ENCODE measurements at places on chromosomes 3 and 15.

GRCh38 chr3:59486520-59486919 is 436.7 kb upstream of the CFAP20DC start:
- DNase-seq = no peak

DNA sequence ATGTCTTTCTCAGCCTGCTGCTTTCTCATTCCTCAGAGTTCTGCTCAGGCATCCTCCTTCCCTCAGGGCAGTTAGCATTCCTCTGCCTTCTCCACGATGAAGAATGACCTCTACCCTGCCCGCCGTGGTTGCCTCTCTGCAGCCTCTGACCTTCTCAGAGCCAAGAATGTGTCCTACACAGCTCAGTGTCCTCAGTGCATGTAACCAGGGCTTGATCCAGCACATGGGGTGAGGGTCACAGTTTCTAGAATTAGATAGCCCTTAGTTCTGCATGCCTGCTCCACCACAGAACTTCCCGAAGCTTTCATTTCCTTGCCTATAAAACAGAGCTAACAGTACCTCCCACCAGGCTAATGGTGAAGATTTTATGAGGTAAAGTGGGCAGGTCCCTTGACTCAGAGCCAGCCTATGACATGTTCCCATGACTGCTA is 182.1 kb downstream of the CLSTN2 start:
- DNase-seq = no peak

DNA sequence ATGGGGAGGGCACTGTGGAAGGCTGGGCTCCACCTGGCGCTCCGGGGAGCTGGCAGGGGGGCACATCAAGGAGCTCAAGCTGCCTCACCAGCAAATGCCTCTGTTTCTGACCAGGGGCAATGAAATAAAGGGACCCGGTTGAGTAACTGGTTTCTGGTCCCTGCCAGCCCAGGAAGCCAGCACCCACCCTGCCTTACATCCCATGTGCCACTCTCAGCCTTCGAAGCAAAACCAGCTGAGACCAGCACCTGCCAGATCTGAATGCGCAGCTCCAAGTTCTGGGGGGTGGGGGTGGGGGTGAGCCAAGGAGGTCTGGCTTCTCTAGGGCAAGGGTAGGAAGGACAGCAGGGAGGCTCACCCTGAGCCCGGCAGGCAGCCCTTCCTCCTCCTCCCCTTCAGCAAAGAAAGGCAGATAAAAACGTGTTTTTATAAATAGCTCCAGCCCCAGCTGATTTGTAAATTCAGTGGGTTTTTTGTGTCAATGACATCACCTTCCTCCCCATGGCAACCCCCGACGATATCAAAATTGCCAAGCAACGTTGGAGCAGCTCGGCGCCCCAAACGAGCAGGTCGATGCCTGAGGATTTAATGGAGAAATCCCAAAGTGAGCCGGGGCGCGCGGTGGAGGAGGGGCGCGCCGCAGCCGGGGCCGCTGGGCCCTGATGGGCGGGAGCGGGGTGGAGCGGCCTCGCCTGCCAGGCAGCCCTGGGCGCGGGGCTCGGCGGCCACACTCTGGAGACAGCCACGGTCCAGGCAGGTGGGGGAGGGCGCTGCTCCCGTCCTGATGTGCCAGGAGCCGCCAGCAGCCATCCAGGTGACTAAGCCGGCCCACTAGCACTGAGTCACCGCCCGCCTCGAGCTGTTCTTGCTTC is at the start of gene PAK6:
Gene PAK6 (plus strand): TSS at position 532 of the 872 bp plus-strand sequence. CDS start 25,723 bp downstream, outside the sequence.
- no peak for DNase-seq

DNA sequence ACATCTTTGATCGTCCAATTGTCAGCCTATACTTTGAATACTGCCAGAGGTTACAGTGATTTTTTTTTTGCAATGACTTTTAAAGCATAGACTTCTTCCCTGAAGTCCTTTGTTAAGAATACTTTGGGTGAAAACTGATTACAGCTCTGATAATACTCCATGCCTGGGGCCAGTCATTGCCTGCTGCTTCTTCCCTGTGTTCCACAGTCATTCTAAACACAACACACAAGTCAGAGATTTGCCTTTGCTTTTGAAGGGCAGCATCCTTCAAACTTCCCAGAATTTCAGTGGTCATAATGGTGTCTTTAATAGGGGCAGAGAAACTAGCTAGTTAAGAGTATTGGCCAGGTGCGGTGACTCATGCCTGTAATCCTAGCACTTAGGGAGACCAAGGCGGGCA is 153.7 kb upstream of the PLAAT1 start:
- DNase-seq = no peak

DNA sequence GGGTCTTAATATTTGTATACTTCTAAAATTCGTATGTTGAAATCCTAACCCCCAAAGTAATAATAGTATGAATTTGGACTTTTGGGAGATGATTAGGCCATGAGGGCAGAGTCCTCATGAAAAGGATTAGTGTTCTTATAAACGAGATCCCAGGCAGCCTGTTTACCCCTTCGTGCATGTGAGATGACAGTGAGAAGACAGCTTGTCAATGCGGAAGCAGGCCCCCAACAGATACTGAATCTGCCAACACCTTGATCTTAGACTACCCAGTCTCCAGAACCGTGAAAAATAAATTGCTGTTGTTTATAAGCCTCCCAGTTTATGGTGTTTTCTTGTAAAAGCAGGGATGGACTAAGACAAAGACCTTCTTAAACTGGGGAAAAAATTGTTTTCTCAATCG is 714.2 kb downstream of the SI start:
- DNase-seq = no peak

DNA sequence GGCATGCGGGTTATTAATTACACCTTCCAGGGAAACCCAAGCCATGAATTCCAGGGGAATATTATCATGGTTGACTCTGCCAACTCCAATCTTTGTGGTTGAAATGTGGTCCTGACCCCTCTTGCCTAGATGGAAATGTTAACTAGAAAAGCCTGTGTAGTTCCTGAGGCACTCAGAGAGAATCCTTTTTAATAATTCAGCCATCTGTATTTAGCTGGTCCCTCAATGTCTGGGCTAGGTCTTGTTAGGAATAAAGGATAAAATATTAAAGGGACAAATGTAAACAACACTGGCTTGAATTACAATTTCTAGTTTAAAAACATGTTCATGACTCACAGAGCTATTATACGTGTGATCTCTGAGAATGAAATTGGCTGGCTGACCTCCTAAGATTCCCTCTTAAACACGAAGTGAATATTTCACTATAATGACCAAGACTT is 435.2 kb upstream of the SUCLG2 start:
- no peak for DNase-seq

DNA sequence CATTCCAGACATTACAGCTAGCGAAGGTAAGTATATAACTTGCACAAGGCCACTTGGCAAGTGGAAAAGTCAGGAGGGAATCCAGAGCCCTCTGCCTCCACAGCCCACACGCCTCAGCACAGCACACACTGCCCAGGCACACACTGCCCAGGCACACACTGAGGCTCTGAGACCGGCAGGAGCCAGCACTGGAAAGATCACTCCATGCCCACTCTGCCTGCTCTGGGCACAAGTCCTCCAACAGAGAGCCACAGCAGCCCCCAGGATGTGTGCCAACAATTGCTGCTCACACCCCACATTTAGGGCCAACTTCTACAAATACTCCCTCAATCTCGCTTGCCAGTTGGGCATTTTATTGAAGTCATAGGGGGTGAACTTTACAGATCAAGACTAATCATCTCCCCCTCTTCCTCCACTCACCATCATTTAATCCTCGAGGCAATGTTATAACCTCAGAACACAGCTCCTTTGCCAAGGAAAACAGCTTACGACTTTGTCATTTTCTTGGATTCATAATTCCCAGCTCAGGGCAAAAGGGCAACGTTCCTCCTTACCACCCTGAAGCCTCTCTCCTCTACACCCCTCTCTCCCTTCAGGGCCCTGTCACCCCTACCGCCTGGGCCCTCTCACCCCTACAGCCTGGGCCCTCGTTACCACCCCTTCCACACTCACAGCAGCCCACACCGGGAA is 53.0 kb upstream of the TPM1 start:
- no peak for DNase-seq

DNA sequence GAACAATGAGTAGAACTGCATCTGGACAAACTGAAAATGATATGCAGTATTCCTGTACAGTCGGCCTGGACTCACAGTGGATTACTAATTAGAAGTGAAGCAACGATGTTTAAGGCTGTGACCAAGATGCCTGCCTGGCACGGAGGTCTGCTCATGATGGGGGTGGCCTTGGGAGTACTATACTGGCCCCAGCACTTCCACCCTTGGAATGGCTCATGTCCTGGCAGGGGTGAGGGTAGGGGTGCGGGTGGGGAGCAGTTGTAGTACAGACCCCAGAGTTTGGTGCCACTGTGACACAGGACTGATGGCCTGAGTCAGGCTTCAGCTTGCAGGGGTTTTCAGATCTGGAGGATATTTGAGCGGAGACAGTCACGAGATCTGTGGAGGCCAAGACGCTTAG is 55.1 kb upstream of the ICE2 start:
- no peak for DNase-seq

DNA sequence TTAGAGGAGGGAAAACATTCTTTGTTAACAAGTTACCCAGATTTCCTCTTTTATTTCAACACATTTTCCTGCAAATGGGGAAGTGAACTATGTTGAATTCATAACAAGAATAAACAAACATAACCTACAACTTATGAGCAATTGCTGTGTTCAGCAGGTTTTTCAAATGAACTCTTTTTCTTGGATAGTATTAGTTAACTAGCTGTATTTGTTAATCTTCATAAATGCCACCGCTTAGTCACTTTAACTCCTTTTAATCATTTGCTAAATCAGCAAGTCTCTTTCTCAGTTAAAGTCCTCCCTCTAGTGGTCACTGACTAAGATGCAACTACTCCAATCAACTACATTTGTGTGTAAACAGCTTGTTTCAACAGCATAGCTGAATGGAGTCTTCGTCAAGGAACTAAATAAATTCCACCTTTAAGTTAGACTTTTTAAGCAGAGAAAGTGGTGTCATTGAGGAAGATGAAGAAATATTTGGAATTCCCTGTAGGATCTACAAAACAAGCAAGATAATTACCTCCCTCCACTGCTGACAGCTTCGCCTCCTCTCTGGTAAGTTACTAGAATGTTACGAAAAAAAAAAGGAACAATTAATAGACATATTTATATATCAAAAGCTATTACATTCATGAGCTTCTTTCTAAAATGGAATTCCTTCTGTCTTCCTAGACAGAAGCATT is 1122.0 kb downstream of the ROBO1 start:
- no peak for DNase-seq

GRCh38 chr15:93164409-93164808 is 75.4 kb upstream of the RGMA start:
- DNase-seq = no peak

- no peak for DNase-seq
Measured at GRCh38 chr15:58463815-58464650, 32.2 kb downstream of the LIPC start.

- DNase-seq = no peak
Measured at GRCh38 chr3:44995142-44995770, 19.2 kb downstream of the EXOSC7 start.

GRCh38 chr3:150177673-150178381 is 207.1 kb upstream of the PFN2 start:
- DNase-seq = no peak

DNA sequence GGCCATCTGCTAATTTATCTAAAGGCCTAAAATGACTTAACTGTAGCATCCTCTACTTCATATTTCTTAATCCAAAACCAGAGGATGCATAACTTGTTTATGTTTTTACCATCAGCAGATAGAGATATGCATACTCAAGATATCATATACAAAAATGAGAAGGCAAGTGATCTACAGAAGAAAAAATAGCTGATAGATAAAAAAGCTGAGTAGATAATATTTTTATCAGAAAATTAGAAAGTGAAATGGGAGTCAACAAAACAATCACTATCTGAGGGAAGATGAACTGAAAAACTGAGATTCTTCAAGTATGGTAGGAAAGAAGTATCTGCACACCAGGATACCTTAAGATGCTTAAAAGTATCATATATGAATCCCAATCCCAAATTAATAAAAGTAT is 25.4 kb downstream of the DYNC1LI1 start:
- DNase-seq = no peak

GRCh38 chr15:100114100-100114499 is 227.7 kb downstream of the ADAMTS17 start:
- no peak for DNase-seq

- DNase-seq = peak; percentile 13
Measured at GRCh38 chr3:57397175-57398026, 104.9 kb upstream of the ASB14 start.

DNA sequence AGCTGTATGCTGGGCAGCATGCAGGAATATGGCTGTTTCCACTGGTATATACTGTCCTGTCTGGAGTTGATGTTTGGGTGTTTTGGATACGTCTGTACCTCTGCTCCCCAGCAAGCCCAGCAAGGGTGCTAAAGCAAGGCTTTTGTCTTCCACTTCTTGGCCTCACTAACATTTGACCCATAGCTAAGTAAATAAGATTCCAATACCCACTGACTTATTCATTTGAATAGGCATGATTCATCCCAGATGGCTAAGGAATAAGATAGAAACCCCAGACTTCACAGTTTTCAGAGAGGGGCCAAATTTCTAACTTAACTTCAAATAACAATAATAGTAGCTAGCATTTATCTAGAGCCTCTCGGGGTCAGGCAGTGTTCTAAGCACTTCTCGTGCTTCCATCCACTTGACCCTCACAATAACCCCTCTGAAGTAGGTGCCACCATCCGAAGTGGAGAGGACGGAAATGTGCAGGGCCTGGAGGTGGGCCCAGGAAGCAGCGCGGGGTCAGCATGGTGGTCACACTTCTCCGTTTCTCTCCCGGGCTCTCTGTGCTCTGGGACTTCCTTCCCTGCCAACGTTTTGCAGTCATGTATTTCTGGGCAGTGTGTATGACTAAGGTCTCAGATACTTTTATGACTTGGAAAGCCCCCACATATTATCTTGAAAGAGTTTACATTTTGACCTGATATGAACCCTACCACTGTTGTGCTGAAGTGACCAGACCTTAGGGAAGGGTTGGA is 39.3 kb downstream of the LRRK1 start:
- DNase-seq = no peak

DNA sequence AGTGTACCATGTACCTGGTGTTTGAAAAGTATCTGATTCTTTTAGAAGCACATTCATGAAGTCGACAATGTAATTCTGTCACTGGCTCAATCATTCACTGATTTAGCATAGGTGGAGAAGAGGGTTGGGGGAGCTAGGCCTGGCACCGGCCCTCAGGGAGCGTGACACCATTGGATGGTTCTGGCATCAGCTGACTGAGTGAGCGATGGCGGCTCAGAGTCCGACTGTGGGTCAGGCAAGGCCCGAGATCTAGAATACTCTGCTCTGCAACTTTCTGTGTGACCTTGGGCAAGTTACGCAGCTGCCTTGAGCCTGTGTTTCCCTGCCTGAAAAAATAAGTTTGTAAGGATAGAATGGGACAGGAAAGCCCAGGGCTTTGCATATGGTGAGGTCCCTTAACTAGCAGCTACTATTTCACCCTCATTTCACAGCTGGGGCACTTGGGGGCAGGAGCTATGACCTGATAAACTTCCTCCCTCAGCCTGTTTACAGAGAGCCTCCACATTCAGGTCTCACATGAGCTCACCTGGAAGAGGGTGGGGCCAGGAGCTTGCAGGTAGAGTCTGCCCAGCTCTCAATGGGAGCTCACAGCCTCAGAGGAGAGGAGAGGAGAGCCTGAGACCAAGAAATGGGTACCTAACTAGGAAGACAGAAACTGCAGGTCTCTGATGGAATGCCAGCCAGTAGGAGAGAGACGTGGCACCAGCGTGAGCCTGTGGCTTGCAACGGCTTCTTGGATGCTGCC is 153.7 kb upstream of the TLE3 start:
- no peak for DNase-seq

- no peak for DNase-seq
Measured at GRCh38 chr15:32855942-32856341, 138.1 kb downstream of the GREM1 start.

GRCh38 chr3:95449841-95450240 is 1364.6 kb upstream of the EPHA6 start:
- DNase-seq = no peak

- no peak for DNase-seq
Measured at GRCh38 chr3:13277860-13278531, 142.1 kb downstream of the NUP210 start.

GRCh38 chr3:53051929-53052328 is 6.1 kb upstream of the SFMBT1 start:
- DNase-seq = no peak
